Retinal pigment epithelial cell (primary cell): ENCODE measurements at places on chromosomes 5 and 9.

- no peak for DNase-seq
Observed at GRCh38 chr5:179680014-179680779, 637 bp downstream of the CBY3 start.

DNA sequence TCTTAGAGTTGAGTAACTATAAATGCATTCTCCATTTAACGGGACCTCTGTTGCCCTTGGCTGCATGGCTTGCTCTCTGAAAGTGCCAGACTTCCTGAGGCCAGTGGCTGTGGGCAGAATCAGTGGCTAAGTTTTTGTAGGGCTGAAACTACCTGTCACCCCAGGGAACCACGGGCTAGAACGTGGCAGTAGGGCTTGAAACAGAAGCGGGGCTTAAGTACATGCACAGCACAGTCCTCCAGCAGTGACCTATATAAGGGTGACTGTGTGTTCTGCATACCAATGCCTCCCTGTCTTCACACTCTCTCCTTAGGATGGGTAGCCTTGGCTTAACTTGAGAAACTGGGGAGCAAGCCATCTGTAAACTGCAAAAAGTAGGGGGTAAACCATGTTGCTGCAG lies 43.6 kb upstream of the LRRTM2 start:
- no peak for DNase-seq

DNA sequence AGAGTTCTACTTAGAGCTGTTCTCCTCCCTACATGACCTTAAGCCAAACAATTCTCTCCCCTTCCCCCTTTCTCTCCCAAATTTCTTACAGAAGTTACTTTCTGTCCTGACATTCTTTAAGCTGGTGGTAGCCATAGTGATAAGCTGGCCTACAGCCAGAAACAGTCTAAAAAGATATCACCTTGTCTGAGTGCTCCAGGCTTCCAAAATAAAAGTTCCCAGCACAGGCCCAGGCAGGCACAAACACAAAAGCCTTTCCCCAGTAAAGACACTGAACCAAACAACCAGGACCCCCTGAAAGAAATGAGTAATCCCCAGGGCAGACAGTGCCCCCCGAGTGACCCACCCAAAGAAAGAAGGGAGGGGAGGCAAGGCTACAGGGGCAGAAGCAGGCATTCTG lies 19.2 kb downstream of the SIL1 start:
- no peak for DNase-seq

DNA sequence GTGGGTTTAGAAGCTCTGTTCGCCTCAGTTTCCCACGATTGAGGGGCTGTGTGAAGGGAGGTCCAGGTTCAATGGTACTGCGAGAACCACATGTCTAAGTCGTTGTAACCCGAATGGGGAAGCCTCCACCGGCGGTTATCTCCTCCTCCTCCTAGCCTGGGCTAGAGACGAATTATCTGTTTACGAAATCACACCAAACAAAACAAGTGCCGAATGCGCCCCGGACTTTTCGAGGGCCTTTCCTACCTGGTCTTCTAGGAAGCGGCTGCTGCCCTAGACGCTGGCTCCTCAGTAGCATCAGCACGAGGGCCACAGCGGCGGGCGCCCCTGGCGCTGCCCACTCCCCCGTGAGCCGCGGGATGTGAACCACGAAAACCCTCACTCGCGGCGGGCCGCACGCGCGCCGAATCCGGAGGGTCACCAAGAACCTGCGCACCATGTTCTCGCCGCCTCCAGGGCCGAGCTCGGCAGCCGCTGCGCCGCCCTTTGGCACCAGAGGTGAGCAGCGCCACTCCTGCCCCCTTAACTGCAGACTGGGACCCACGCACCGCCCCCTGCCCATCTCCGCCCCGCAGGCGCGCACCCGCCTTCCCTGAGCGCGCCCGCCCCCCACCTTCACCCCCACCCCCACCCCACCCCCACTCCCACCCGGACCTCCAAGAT lies at the start of gene CDKN2A:
TSS of gene CDKN2A (minus strand) at position 500 of the 663 bp plus-strand sequence.
- DNase-seq, result no peak

- DNase-seq, result no peak
Observed at GRCh38 chr5:43017428-43017815, 22.7 kb downstream of the ANXA2R start.

DNA sequence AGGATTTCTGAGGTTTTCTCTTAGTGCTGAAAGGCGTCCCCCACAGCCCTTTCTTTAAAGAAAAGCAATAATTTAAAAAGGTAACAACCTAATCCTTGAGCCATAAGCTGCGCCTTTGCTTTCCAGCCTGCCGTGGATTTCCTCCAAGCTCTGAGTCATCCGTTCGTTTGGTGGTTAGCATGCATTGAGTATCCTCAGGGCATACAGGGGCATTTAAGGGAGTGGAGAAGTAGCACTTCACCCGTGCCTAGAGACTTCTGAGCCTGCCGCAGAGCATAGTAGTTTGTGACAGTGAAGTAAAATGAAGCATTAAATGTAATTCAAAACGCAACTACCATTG lies 892 bp upstream of the TNC start:
- DNase-seq, result peak; percentile 83
